CD4-positive, alpha-beta T cell (primary cell): ENCODE measurements at places on chromosomes 12 and 14.

DNA sequence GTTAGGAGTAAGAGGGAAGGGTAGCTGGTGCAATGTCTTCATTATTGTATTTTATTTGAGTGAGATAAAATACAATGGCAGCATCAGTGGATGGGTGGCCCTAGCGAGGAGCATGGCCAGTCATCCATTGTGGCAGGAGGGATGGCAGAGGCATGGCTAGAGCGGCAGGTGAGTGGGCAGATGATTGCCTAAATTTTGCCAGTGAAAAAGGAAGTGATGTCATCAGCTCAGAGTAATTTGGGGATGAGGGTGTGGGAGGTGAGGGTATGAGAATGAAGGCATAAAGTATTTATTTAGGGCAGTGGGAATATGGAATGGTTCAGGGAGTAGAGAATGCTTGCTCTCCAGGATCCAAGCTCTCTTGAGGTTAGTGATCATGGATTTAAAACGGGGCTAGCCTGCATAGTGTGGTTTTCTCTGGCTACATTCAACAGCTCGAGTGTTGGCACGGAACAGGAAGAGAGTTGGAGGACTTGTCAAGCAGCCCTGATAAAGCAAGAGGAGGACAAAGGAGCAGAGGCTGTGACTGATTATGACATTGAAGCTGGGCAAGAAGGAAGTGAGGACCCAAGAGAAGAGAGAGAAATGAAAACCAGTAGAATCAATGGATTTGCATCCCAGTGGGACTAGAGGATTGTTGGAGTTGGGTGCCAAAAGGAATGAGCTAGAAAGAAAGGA, 18.7 kb upstream of the SERPINA6 start:
- DNase-seq, result no peak

DNA sequence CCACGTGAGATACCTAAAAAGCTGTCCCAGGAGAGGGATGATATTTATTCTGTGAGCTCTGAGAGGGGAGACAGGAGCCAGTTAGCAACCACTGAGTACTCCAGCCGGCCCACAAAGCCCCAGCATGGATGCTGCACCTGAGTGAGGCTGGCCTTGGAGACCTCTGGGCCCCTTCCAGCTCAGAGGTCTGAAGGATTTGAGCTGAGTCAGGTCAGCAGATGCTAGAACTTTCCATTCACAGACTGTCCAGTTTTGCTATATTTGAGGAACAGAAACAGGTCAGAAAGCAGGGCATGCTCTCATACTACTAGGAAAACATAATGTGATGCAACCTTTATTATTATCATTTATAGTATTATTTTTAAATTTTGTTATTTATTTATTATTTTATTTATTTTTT, 15.0 kb upstream of the MAPKAPK5 start:
- no peak for DNase-seq

GRCh38 chr12:79827484-79827883, 107.4 kb downstream of the PPP1R12A start:
- no peak for DNase-seq

- no peak for DNase-seq
Observed at GRCh38 chr12:88993651-88994050, 358.6 kb downstream of the DUSP6 start.

GRCh38 chr12:93745286-93745685, 68.1 kb downstream of the CRADD start:
- DNase-seq, result no peak

DNA sequence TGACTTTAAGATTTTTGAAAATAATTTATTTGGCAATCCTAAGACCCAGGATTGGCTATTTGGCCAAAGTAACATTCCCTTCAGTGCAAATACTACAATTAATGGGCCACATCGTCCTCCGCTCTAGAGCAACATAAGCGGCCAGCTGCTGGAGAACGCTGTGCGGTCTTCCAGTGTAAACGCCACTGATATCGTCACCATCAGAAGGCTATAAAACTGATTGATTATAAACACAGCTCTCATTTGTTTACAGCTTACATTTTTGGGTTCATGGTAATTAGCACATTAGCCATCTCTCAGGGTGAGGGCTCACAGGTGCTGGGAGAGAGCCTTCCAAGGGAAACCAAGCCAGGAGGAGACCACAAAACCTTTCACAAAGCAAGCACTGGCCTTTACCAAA, 130.1 kb upstream of the BMP4 start:
- DNase-seq, result no peak

DNA sequence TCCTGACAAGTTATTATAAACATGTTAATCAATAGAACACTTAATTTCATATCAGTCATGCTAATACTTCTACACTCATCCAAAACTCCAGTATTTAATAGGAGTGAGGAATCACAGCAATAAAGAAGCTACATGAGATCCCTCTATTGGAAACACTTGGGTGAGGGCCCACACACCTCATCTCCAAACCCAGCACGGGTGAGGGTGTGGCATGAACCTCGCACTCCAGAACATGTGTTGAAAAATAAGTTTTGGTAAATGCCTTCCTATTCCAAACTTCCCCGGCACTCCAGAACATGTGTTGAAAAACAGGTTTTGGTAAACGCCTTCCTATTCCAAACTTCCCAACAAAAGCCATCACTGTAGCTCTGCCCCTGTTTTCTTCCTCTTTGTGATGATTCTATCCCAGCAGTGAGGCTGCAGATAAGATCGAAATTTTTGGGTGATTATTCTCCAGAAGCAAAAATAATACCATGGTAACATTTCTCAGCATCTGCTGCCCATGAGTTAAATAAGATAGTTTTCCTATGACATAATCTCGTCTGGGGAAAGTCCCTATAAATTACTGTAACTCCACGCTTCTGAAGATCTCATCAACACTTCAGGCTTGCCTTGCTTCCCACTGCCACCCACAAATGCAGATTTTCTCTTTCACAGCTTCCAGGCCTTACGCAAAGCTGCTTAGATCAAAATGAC, 24.4 kb upstream of the PTPRB start:
- DNase-seq, result no peak

DNA sequence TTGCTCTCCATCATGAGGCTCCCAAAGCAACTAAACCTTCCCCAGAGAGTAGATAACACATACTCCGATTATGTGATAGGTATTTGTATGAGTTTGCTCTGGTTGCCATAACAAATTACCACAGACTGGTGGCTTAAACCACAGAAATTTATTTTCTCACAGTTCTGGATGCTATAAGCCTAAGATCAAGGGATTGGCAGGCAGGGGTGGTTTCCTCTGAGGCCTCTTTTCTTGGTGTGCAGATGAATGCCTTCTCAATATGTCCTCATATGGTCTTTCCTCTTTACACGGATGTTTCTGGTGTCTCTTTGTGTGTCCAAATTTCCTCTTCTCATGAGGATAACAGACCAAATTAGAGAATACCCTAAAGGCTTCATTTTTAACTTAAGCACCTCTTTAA, 285.8 kb upstream of the GRIP1 start:
- peak; percentile 27 for DNase-seq

- no peak for DNase-seq
Observed at GRCh38 chr12:27060740-27061139, 21.6 kb downstream of the C12orf71 start.

DNA sequence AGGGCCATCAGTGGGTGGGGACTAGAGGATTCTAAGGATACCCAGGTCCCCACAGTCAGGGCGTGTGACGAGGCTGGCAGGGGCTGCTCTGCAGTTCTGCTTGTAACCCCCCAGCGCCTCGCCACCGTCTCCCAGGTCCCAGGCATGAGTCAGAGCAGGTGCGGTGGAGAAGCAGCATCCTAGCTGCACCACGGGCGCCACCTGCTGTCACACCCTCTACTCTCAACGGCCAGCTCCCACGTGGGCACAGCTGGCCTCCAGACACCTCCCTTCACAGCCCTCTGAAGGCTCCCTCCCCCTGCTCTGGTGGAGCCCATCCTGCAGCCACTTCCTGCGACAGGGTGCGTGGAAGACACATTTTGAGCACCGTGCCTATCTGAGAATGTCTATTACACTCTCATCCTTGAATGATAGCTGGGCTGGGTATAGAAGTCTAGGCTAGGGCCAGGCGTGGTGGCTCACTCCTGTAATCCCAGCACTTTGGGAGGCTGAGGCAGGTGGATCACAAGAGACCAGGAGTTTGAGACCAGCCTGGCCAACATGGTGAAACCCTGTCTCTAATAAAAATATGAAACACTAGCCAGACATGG, 6.9 kb upstream of the NUDT14 start:
- no peak for DNase-seq
